Airway epithelial cell (primary cell): ENCODE measurements at places on chromosomes 12 and 14. TPM values are rescaled to one million over a fixed set of nuclear protein-coding genes. Genes with fewer than 3 reads are reported as not detected.

The KRT85 gene
- total RNA-seq: not detected in 2 replicates

The P3H3 gene
- 19.7 and 23.4 TPM in 2 replicates for total RNA-seq

The KRT71 gene
- total RNA-seq: not detected in 2 replicates

The GSG1 gene
- not detected in 2 replicates for total RNA-seq

The AQP5 gene
- 1.2 and 3.7 TPM in 2 replicates for total RNA-seq

The GPRC5D gene
- total RNA-seq: not detected in 2 replicates

The CACNA2D4 gene
- total RNA-seq: 0.71 TPM in 1 of 2 replicates, not detected in the other

The SAMD15 gene
- total RNA-seq: 0.35 and 0.56 TPM in 2 replicates

The INTS13 gene
- total RNA-seq: 43.8 and 48.6 TPM in 2 replicates

The SRSF9 gene
- 145 and 151 TPM in 2 replicates for total RNA-seq

The ADAM21 gene
- 0.14 and 1.2 TPM in 2 replicates for total RNA-seq

The HECTD4 gene
- 8.6 and 12.8 TPM in 2 replicates for total RNA-seq

The OASL gene
- total RNA-seq: 0.49 and 0.51 TPM in 2 replicates

The PTGDR gene
- total RNA-seq: not detected in 2 replicates

The SERPINA1 gene
- total RNA-seq: 1.3 and 3.1 TPM in 2 replicates

The GPR84 gene
- not detected in 2 replicates for total RNA-seq

The KRT2 gene
- total RNA-seq: 0.28 TPM in 1 of 2 replicates, not detected in the other
